ENCODE measurements at places on chromosomes 16 and 17.

DNA sequence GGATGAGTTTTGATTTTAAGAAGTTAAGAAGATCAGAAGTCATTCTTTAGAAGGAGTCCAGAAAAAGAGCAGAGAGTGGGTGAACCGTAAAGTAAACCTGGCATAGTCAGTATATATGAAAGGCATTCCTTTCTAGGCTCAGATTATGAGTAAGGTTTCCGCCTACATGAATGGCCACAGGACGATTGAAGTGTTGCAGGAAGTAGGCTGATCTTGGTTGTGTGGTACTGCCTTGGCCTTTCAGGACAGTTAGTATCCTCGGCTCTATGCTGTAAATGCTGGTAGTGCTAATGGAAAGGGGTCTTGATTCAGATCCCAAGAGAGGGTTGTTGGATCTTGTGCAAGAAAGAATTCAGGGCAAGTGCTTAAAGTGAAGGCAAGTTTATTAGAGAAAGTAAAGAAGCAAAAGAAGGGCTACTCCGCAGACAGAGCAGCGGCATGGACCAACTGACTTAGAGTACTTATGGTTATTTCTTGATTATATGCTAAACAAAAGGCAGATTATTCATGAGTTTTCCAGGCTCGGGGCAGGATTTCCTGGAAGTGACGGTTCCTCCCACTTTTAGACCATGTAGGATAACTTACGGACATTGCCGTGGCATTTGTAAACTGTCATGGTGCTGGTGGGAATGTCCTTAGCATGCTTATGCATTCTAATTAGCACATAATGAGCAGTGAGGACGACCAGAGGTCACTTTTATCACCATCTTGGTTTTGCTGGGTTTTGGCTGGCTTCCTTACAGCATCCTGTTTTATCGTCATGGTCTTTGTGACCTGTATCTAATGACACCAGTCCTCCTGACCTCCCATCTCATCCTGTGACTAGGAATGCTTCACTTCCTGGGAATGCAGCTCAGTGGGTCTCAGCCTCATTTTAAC, 164.8 kb downstream of the SNX29 start:
- DNase-seq, result no peak

DNA sequence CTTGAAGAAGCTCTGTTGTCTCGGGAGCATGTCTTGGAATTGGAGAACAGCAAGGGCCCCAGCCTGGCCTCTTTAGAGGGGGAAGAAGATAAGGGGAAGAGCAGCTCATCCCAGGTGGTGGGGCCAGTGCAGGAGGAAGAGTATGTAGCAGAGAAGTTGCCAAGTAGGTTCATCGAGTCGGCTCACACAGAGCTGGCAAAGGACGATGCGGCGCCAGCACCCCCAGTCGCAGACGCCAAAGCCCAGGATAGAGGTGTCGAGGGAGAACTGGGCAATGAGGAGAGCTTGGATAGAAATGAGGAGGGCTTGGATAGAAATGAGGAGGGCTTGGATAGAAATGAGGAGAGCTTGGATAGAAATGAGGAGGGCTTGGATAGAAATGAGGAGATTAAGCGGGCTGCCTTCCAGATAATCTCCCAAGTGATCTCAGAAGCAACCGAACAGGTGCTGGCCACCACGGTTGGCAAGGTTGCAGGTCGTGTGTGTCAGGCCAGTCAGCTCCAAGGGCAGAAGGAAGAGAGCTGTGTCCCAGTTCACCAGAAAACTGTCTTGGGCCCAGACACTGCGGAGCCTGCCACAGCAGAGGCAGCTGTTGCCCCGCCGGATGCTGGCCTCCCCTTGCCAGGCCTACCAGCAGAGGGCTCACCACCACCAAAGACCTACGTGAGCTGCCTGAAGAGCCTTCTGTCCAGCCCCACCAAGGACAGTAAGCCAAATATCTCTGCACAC, 21.2 kb downstream of the AKAP1 start:
- DNase-seq, result no peak

GRCh38 chr17:35089586-35090296, 26.2 kb upstream of the RFFL start:
- DNase-seq, result peak; percentile 72

GRCh38 chr16:5016967-5017677, 16.6 kb downstream of the NAGPA start:
- no peak for DNase-seq

DNA sequence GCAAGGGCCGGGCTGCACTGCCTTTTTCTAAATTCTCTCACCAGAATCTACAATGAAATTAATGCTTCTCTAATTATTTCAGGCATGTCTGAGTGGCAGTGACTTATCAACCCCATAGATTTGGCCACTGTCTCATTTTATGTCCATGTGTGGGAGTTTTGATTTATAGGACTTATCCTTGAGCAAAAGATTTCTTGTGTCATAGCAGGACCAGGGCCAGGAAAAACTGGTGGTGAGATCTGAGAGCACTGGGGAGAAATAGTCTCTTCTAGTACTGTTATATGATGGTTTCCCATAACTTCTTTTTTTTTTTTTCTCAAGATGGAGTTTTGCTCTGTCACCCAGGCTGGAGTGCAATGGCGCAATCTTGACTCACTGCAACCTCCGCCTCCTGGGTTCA, 1.5 kb upstream of the KRT23 start:
- DNase-seq, result no peak

- no peak for DNase-seq
These were observed 3.0 kb downstream of the SRSF1 start for GRCh38 chr17:58004060-58004459.

GRCh38 chr17:68602289-68602688, 1.1 kb upstream of the FAM20A start:
- no peak for DNase-seq

- no peak for DNase-seq
These were observed 1.4 kb downstream of the CBFB start for GRCh38 chr16:67030221-67030962.

- DNase-seq, result no peak
These were observed 945 bp downstream of the PRM3 start for GRCh38 chr16:11272484-11272883.

DNA sequence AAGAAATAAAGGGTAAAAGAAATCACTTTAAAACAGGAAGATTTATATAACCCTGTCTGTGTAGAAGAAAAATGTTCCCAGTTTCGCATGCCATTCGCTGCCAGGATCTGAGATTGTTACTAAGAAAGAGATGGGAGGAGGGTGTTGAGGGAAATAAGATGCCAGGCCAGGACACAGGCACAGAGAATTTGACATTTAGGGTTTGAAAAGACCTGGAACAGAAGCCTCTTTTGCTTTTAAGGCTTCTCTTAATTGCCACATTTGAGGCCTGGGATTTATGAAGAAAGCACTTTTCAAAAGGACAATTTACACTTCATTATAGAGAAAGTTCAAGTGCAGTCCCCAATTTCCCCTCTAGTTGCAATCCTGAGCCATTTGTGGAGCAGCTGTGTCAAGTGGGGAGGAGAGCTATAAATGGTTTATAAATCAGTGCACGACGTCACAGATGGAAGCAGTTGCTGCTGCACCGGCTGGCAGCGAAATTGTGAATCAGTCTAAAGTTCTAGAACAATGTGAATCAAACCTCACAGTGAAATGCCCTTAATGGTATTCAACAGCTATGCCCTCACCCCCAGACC, 26.5 kb upstream of the C16orf87 start:
- no peak for DNase-seq

- no peak for DNase-seq
These were observed 33.7 kb upstream of the NUDT16L1 start for GRCh38 chr16:4659363-4660353.

DNA sequence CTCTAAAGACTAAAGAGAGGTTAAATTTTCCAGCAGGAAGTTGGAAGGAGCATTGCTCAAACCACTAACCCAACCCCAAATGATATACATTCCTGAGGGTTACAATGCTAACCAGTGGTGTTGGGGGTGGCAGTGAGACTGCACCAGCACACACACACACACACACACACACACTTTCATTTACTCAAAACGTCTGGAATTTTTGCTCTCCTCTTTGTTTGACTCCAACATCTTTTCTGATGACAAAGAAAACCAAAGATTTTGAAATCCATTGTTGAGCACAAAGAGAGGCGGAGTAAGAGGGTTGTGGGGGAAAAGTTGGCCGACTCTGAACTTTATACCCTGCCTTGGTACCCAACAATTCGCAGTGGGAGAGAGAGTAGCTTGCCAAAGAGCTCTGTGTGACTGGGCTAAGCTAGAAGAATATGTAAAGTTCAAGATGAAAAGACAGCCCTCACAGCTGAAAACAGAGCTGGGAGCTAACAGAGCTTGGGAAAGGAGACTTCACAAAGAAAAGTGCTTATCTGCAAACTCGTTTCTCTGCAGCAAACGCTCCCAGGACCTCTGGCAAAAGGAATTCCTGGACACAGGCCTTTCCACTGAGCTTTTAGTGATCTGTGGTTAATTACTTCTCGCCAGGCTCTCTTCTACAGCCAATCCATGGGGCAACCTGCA, 426.0 kb upstream of the CDH11 start:
- DNase-seq, result peak; percentile 80

DNA sequence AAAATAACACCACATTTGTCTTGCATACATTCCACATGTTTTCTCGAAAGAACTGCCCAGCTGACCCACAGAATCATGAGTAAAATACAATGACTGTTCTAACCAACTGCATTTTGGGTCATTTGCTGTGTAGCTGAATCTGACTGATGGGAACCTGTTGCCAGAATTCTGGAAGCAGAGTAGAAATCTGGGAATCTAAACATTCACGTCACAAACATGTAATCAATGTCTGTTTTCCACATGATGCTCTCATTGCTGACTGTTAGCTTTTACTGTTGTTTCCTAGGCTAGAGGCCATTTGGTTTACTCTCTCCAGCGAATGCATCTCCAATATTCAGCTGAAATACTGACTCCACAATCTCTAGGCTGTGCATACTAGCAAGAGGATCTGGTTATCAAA, 710.1 kb downstream of the KCNJ2 start:
- no peak for DNase-seq

DNA sequence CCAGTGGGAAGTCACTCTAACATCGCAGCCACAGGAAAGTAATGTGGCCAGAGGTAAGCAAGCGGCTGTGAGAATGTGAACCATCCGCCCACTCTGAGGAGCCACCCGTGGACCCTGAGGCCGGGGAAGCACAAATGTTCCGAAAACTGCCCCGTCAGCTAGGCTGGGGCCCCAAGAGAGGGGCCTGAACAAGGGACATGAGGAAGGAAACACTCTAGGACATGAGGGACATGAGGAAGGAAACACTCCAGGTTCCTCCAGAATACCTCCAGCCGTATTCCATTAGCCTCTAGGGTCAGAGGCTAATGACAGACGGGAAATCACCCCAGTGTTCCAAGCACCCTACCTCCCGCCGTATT, 317 bp downstream of the TEFM start:
- DNase-seq, result no peak

DNA sequence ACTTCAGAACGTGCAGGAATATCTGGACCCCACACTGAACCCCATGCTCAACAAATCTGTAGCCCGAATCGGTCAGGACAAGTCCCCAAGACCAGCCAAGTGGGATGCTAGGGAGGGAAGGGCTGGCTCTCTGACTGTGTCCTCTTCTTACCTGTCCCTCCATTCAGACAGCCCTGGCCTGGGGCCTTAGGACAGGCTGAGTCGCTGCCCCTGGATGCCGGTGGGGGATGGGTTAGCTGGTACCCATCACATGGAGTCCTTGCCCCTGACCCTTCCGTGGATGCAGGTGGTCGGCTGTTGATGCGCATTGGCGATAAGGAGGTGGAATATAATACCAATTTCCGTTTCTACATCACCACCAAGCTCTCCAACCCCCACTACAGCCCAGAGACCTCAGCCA, 16.0 kb upstream of the KDM6B start:
- no peak for DNase-seq

DNA sequence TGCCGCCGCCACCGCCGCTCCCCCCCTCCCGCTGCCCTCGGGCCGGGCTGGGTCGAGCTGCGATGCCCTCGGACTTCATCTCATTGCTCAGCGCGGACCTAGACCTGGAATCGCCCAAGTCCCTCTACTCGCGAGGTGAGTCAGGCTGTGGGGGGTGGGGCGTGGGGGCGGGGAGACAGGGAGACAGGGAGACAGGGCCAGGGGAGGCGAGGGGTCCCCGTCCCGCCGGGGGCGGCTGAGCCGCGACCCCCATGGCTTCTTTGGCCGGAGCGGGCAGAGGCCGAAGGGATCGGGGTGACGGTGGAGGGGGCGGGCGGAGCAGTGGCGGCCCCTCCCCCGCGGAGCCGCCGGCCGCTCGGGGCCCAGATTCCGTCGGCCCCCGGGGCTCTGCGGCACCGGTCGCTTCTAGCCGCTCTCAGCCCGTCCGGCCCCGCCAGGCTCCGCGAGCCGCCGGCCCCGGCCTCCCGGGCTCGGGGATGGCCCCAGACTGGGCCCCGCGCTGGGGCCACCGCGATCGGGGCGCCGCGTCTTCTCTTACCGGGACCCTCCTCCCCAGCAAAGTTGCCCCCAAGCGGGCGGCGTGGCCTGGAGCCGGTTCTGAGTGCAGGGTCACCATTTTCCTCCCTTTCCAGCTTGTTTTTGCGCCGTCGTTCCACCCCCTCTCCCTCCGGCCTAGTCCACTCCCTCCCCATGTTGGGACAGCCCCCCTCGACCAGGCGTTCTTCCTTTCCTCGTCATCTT, 644 bp downstream of the NFAT5 start:
- peak; percentile 26 for DNase-seq
